ENCODE measurements at places on chromosomes 3 and 15. TPM values are rescaled to one million over a fixed set of nuclear protein-coding genes. Genes with fewer than 3 reads are reported as not detected.

SLC15A2 gene
- total RNA-seq: 17.2 TPM

HRG gene
- total RNA-seq: not detected

GCSAM gene
- 18.9 TPM for total RNA-seq

CLK3 gene
- total RNA-seq: 97.8 TPM

SLC12A1 gene
- not detected for total RNA-seq

SKOR1 gene
- 1.1 TPM for total RNA-seq

PYGO1 gene
- 0.77 TPM for total RNA-seq

PLD1 gene
- 74.3 TPM for total RNA-seq

DNAH1 gene
- 22.5 TPM for total RNA-seq

FBXW12 gene
- total RNA-seq: not detected

RAB8B gene
- 71.6 TPM for total RNA-seq

SCN11A gene
- total RNA-seq: 1.5 TPM

RCN2 gene
- total RNA-seq: 38.3 TPM

CPLX3 gene
- 41.3 TPM for total RNA-seq

TMEM89 gene
- not detected for total RNA-seq

ITGA11 gene
- total RNA-seq: 17.2 TPM

TTC23 gene
- total RNA-seq: 15.1 TPM

RTP1 gene
- not detected for total RNA-seq

SPINT1 gene
- 6.5 TPM for total RNA-seq

PAQR5 gene
- total RNA-seq: 0.58 TPM

ABCF3 gene
- total RNA-seq: 69.8 TPM

MYO5C gene
- 20.7 TPM for total RNA-seq

TMEM40 gene
- 3.0 TPM for total RNA-seq

CMTM8 gene
- total RNA-seq: 2.5 TPM

HDGFL3 gene
- 19.3 TPM for total RNA-seq

CPNE4 gene
- total RNA-seq: 1.0 TPM

UBA7 gene
- total RNA-seq: 197 TPM

A4GNT gene
- total RNA-seq: not detected

NCK1 gene
- 48.5 TPM for total RNA-seq

DZIP3 gene
- total RNA-seq: 15.3 TPM

SYNPR gene
- total RNA-seq: not detected

PLSCR5 gene
- not detected for total RNA-seq

PLA1A gene
- 1.6 TPM for total RNA-seq

SLC25A20 gene
- 17.5 TPM for total RNA-seq

RAB27A gene
- 72.0 TPM for total RNA-seq

POPDC2 gene
- total RNA-seq: 6.4 TPM

ACTC1 gene
- total RNA-seq: 1.2 TPM

ACKR2 gene
- 1.2 TPM for total RNA-seq

CRABP1 gene
- total RNA-seq: 30.8 TPM

LRRC2 gene
- total RNA-seq: 4.9 TPM

DZIP1L gene
- total RNA-seq: 17.4 TPM

ZBTB47 gene
- total RNA-seq: 22.2 TPM

RASGRP1 gene
- total RNA-seq: 15.3 TPM

NUDT16 gene
- total RNA-seq: 47.5 TPM

PGBD4 gene
- total RNA-seq: 3.1 TPM

PPP2R3A gene
- total RNA-seq: 5.5 TPM

ICE2 gene
- total RNA-seq: 45.5 TPM

VILL gene
- 14.4 TPM for total RNA-seq

NIPA2 gene
- 53.1 TPM for total RNA-seq

SPTBN5 gene
- total RNA-seq: 0.43 TPM

ANKUB1 gene
- total RNA-seq: not detected

DOCK3 gene
- total RNA-seq: 0.50 TPM

CHRD gene
- total RNA-seq: 10.8 TPM

ST3GAL6 gene
- total RNA-seq: 13.0 TPM

MME gene
- total RNA-seq: 23.7 TPM

MAGI1 gene
- 72.3 TPM for total RNA-seq

CLPX gene
- total RNA-seq: 57.8 TPM

CCDC51 gene
- total RNA-seq: 14.3 TPM

GTF2A2 gene
- total RNA-seq: 34.8 TPM
